ENCODE measurements at places on chromosomes 7 and 10.

DNA sequence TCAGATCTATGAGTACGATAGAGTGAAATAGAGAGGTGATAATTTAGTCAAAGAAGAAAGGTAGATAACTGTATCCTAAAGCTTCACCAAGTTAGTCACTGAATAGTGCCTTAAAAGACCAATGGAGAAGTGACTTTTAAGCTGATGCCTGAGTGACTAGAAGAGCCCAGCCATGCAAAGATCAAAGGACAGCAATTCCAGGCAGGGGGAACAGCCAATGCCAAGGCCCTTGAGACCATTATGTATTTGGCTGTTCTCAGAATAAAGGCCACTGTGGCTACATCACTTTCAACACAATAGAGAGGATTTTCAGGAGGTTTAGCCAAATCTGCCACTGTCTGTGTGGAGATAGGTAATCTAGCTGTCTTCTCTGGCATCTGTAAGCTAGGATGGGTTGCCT lies 17.8 kb downstream of the HDAC9 start:
- DNase-seq = no peak

GRCh38 chr10:126270111-126270510 lies 118.2 kb downstream of the ADAM12 start:
- no peak for DNase-seq

GRCh38 chr7:16711730-16712129 lies 41.8 kb upstream of the TSPAN13 start:
- DNase-seq = no peak

- peak; percentile 82 for DNase-seq
Observed at GRCh38 chr7:112789817-112790585, at the start of gene TMEM168. Gene TMEM168, minus strand, starts transcription at chr7:112790393. Its CDS starts 5,568 bp downstream, at chr7:112784825.

- no peak for DNase-seq
Observed at GRCh38 chr7:120412139-120413050, 139.4 kb downstream of the KCND2 start.

GRCh38 chr10:128497660-128498377 lies 371.6 kb upstream of the MKI67 start:
- DNase-seq = no peak

GRCh38 chr7:147415991-147416390 lies 1174.6 kb upstream of the C7orf33 start:
- DNase-seq = no peak

- peak; percentile 61 for DNase-seq
Observed at GRCh38 chr7:1663857-1664651, 6.0 kb upstream of the ELFN1 start.

DNA sequence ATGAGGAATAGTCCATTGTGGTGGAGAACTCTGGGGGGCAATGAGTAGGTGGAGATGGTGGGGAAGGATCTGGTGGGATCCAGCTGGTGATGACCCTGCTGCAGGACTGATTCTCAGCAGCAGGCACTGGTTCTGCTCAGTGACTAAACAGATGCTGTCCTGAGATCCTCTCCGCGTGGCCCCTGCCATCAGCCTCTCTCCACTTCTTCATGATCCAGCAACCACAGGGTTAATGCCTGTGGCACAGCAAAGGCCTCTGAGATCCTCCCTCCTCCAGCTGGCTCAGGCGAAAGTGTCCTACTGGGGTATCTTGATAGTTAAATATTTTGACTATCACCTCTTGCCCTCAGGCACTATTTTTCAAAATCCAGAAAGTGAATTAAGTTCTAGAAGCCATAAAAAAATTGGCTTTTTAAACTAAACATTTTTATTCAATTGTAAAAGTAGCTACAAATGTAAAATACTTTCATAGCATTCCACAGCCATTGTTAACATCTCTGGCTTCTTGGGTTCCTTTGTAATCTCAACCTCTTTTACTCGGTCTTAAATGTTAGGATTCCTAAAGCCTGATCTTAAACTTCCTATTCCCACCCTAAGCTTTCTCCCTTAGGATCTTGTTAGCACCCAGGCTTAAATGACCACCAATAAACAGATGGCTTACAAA lies 13.1 kb downstream of the PLAU start:
- DNase-seq = peak; percentile 36

- DNase-seq = peak; percentile 13
Observed at GRCh38 chr7:22194658-22195273, 162.2 kb downstream of the RAPGEF5 start.

- DNase-seq = no peak
Observed at GRCh38 chr7:35379481-35379880, 125.6 kb upstream of the TBX20 start.

DNA sequence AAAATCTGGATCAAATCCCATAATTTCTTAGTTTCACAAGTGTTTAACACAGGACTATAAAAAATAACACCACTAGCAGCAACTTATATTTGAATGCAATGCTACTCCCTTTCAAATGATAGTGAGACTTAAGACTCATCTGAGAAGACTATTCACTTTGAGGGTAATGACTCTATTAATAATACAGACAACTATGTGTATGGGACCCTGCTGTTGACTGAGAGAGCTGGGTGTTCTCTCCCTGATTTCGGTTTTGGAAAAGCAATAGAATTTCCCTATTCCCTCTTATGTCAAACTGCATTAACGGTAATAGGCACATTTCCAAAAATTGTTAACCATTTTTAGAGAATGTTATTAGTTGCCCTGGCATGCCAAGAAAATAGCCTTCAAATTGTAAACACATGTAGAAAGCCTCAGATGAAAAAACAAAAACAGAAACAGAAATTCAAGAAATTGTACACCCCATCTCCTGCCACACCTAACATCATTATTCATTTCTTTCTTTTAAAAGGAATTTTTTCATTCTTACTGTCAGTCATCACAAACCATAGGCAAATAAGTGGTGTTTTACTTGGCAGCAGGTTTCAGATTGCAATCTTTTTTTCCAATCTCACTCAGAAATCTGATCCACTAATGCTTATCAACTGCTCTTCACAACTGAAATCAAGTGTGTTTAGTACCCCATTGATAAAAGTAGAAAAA lies 153.7 kb downstream of the TFPI2 start:
- DNase-seq = no peak

DNA sequence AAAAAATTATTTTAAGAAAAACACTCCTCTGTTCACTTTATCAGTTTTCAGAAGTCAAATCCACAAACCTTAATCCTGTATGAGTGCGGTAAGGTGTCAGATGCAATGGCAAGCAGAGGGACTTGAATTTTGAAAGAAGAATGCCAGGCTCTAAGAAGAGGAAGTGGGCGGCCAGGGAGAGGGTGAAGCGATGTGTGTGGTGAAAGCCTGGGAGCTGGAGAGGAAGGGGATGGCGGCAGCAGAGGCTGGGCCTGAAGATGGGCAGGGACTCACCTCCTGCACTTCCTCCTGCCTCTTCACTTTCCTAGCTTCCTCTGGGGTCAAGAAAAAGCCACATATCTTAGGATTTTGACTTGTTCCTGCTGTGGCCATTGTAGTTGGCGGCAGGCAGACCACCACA lies 609.6 kb downstream of the PARD3 start:
- DNase-seq = no peak

DNA sequence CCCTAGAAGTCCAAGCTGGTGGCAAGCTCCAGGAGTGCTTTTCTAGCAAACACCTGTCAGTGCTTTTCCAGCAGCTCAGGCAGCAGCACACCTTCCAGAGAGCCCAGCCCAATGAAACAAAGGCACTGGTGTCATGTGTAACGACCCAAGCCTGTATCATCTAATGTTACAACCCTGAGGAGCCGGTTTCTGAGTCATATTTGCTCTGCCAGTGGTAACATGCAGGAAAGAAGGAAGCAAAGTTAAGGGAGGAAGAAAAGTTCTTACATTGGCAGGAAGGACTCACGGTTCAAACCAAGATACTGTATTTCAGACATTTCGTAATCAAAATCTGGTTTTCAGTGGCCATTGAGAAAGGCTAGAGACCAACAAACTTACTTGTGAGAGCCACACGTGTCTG lies at the start of gene ANKRD22:
TSS of gene ANKRD22 (minus strand) at position 139 of the 400 bp plus-strand sequence. CDS start 237 bp downstream, outside the sequence.
- no peak for DNase-seq

DNA sequence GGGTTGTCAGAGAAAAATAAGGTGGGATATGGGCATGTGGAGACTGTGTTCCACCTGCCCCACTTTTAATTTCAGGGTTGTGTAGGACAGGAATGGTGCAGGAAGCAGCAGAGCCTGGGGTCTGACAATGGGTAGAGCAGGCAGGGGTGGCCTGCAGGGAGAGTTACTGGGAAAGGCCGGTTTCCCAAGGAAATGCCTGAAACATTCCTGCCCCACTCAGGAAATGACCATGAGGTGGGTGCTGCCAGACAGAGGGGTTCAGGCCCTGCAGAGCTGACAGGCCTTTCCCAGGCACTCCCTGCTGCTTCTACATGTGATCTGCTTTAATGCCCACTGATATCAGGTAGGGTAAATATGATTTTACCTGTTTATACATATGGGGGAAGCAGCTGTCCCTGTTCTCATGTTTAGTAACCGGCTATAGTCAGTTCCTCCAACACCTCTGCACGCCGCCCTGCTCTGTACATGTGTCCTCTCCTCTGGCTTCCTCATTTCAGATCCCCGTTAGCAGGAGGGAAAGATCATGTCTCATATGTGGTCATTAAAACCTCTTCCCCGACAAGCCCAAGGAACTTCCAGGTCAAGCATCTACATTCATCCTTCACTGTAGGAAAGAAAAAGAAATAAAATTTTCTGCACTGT lies 118.6 kb upstream of the PRSS58 start:
- no peak for DNase-seq
